ENCODE measurements at places on chromosomes 12 and 14.

DNA sequence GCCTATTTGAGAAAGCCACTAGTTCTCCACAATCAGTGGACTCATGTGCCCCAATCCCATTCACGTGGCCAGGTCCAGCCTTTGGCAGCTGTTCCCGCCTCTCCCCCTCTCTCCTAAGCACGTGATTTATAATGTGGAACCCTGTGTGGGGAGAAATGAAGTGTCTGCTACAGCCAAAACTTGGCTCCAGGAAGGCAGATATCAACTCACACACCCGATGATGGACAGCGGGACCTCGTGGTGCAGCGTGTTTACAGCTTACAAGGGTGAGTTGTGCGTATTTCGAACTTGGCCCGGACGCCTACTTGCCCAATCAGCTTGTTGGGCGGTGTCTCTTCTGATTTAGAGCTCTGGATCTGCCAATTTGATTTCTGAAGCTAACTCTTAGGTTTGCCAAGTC, 38.1 kb upstream of the FAM181A start:
- DNase-seq: no peak

- DNase-seq: no peak
These were observed 45.1 kb upstream of the CHGA start for GRCh38 chr14:92877757-92878431.

DNA sequence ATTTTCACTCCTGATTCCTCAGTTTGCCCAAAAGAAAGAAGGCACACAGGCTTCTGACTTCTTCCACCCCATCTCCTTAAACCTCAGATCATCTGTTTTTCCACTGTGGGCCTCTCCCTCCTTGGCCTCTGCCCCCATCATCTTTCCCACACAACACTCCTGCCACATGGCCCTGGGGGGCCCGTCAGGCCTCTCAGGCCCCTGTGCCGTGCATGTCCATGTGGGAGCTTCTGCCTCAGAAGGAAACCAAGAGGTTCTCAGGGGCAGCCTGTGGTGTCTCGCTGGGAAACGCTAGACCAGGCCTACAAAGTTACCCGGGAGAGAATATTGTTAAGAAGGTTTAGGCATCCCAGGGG, 8.0 kb downstream of the KLHL33 start:
- no peak for DNase-seq

GRCh38 chr12:18275981-18276380, 14.7 kb downstream of the PIK3C2G start:
- no peak for DNase-seq

GRCh38 chr12:26026713-26027112, 68.2 kb downstream of the RASSF8 start:
- no peak for DNase-seq

GRCh38 chr12:132218915-132219314, 74.7 kb downstream of the NOC4L start:
- DNase-seq: peak; percentile 60

GRCh38 chr12:11954181-11954580, 116.6 kb upstream of the BCL2L14 start:
- DNase-seq: no peak

DNA sequence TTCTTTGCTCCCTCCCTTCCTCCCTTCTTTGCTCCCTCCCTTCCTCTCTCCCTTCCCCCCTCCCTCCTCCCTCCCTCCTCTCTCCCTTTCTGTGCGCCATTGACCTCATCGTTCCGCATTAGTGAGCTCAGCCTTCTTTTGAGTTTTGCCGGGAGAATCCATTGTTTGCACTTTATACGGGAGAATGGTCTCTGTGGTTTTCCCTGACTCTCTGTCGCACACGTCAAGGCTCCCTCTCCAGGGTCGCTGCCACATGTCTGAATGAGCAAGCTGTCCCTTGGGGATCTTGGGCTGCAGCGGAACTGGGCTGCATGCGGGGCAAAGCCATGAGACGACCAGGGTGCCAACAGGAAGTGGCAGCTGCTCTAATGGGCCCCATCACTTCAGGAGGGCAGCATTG, 118.5 kb downstream of the GLT1D1 start:
- DNase-seq: no peak

DNA sequence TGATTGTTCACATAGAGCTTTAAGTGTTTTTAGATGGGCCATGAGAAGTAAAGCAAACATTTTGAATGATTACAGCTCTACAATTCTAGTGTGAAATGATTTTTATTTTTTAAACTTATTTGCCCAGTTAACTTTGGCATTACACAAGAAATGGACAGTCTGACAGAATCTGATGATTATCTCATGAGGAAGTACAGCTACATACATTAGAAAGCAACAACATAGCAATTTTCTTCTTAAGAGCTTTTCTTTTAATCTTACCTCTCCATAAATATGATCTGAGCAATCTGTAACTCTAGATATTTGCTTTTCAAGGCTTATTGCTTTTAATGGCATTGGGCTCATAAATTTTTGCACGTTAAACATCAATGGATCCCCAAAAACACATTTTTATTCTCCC, 26.5 kb upstream of the PPP1R12A start:
- no peak for DNase-seq

GRCh38 chr12:9404031-9404430, 195.8 kb upstream of the PZP start:
- DNase-seq: no peak

DNA sequence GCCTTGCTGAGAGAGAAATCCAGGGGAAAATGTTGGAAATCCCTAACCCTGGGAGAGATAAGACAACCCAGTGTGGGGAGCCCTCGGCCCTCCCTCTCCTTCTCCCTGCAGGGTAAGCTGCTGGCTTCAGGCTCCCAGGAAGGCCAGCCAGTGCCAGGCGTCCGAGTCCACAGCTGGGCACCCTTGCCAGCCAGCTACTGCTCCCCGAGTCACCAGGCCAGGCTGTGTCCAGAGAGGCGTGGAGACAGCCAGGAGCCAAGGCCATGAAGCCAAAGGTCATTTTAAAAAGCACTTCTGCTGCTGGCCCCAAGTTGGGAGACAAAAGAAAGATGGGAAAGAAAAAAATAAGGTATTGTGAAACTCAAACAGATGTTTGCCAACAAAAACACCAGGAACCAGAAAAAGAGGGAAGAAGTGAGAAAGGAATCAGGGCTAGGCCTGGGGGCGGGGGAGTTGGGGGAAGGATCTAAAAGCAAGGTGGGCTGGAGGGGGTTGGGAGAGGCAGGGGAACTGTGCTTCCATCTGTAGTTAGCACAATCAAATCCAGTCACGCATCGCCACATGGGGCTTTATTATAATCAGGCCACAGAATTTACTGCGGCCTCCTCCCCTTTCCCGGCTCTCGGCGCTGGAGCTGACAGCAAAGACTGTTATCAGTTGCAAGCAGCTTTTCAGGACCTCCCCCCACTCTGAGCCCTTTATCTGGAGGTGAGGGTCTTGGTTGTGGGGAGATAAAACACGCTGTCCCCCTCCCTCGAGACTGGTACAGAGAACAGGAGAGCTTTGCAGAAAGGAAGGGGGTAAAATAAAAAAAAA, 33.5 kb downstream of the RBM19 start:
- no peak for DNase-seq

GRCh38 chr12:124790650-124791400, 72.8 kb downstream of the SCARB1 start:
- DNase-seq: no peak

GRCh38 chr14:74444866-74445265, 18.9 kb upstream of the SYNDIG1L start:
- DNase-seq: no peak

- no peak for DNase-seq
These were observed 155.4 kb upstream of the GZMB start for GRCh38 chr14:24789378-24789884.

GRCh38 chr14:75123991-75124390, 2.9 kb downstream of the NEK9 start:
- peak; percentile 50 for DNase-seq

DNA sequence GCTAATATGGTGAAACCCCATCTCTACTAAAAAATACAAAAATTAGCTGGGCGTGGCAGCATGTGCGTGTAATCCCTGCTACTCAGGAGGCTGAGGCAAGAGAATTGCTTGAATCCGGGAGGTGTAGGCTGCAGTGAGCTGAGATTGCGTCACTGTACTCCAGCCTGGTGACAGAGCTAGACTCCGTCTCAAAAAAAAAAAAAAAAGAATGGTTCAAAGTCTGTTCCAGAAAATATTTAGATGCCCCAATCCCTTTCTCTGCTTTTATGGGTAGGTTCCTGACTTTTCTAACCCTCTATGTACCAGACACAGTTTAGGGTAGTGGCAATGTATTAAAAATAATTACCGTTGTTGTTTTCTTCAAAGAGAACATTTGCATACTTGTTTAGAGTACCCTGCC, 161.4 kb downstream of the STXBP6 start:
- no peak for DNase-seq

DNA sequence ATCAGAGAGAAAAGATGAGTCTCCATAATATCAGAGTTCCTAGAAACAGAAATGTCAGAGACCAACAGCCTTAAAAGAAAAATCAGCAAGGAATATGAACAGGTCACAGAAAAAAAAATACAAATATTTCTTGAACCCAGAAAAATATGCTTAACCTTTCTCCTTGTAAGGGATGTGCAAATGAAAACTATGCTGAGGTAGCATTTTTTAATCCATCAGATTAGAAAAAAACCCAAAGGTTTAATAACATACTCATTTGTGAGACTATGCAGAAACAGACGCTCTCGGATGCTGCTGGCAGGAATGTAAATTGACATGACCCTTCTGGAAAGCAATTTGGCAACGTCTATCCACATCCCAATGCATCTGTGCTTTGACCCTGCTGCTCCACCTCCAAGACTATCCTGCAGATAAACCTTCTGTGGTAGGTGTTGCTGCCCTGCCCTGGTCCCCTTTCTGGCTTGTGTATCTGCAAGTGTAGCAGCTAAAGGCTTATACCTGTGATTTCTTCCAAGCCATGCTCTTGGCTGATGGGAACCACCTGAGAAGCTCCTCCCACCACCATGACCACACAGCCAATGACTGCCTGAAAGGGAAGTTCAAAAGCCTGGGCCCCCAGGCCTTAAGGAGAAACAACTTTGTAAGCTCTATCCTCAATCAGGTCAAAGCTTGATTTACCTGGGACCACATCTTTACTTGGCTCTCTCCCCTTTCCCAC, 49.4 kb downstream of the LTBP2 start:
- DNase-seq: no peak

GRCh38 chr12:49022558-49023178, 4.1 kb upstream of the PRKAG1 start:
- no peak for DNase-seq

- DNase-seq: no peak
These were observed 592.5 kb upstream of the ATP2B1 start for GRCh38 chr12:90301095-90301494.

DNA sequence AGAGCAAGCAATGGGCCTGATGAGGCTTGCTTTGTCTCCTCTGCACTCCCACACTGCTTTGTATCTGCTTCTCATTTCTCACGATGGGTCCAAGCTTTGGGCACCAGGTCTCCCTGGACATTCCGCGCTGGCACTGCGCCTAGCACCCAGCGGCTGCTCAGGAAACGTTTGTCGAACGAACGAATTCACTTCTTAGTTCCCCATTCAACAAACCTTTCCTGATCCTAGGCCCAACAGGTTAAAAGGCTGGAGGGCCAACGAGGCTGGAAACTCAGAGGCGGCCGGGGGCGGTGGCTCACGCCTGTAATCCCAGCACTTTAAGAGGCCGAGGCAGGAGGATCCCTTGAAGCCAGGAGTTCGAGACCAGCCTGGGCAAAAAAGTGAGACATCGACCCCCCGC, 1.0 kb upstream of the GLRX5 start:
- DNase-seq: no peak

GRCh38 chr14:65351493-65352194, 60.9 kb upstream of the FUT8 start:
- DNase-seq: no peak

GRCh38 chr14:105305345-105305744, 4.5 kb upstream of the BRF1 start:
- DNase-seq: peak; percentile 16

GRCh38 chr12:39441189-39441962, 1.5 kb downstream of the KIF21A start:
- DNase-seq: no peak

DNA sequence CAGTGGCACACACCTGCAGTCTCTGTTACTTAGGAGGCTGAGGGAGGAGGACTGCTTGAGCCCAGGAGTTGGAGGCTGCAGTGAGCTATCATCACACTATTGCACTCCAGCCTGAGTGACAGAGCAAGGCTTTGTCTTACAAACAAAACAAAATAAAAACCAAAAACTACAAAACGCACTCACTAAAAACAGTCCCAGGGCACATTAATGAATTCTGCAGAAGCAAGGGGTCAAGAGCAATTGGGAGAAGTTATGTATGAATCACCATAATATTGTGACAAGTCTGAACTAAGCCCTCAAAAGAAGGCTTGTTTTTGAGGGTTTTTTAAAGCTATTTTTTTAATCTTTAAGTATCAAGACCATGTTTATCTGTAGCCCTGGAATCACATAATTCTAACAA, 201.1 kb downstream of the MED13L start:
- DNase-seq: no peak

GRCh38 chr12:67578976-67579661, 69.4 kb upstream of the DYRK2 start:
- DNase-seq: peak; percentile 50

DNA sequence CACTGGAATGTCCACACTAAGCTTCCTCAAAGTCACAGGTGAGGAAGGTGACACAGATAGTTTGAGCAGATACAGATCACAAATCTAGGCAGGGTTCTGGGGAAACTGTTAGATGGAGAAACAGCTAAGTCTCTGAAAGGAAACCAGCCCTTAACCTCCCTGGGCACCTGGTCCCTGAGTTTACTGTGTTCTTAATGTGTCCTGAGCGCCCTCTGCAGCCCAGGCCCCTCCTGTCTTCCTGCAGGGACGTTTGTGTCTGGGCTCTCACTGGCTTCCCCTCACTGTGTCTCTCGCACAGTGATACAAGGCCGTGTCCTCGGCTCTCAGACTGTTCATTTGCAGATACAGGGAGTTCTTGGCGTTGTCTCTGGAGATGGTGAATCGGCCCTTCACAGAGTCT, 684.3 kb downstream of the TMEM121 start:
- DNase-seq: no peak

GRCh38 chr12:124548854-124549378, 18.5 kb downstream of the NCOR2 start:
- no peak for DNase-seq

DNA sequence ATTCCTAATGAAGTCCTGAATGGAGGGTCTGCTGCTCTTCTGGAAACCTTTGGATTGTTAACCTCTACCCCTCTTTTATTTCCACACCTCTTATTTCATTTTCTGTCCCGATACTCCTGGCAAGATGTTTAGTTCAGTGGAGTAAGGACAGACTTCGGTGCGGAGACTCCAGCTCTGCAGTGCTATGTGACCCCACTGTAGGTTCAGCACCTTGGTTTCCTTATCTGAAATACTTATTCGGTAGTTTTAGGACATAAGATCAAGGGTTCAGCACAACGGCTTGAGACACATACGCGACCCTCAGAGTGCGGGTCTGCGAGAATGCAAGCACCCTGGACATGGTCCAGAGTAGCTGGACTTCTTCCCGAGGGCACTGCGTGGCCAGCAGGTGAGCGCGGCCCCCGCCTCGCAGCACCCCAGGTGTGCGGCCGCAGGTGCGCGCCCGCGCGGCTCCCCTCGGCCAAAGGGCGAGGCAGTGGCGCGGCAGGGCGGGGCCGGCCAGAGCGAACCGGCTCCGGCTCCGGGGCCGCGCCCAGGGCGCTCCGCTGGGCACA, 465 bp upstream of the FGD4 start:
- no peak for DNase-seq

- DNase-seq: no peak
These were observed 45.0 kb downstream of the RPS6KA5 start for GRCh38 chr14:91015435-91015834.

GRCh38 chr12:72631926-72632685, 359.9 kb downstream of the TRHDE start:
- no peak for DNase-seq

Data from CD4-positive, alpha-beta T cell treated with Interleukin-12 subunit alpha and Interleukin-12 subunit beta, for 1 hour (primary cell).